ENCODE measurements at places on chromosomes 1 and 21. TPM values are rescaled to one million over a fixed set of nuclear protein-coding genes. Genes with fewer than 3 reads are reported as not detected.

DNA sequence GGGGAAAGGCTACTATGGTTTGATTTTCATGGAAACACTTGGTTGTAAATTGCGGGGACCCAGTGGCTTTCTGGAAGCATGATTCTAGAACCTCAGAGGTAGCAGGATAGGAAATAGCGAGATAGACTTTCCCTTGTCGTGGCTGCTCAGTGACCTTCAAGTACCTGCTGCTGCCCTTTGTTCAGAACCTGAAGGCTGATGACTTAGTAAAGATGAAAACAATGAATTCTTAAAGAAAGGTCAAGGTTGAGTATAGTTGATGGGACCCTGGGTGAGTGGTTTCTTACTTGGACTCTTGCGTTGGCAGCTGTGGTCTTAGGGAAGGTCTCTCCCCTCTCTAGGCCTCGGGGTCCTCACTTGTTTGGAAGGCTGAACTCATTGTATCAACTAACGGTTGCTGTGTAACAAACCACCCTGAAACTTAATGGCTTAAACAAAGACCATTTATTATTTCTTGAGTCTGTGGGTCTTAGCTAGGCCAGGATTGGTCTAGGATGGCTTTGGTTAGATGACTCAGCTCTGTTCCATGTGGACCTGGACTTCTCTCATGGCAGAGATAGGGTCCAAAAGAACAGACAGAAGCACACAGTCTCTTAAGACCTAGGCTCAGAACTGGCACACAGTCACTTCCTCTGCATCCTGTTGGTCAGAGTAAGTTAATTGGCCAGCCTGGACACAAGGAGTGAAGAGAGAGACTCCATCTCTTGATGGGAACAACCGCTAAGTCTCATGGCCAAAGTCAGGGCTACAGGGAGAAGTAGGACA lies 89.2 kb upstream of the SELENON start:
- DNase-seq: peak; percentile 2

DNA sequence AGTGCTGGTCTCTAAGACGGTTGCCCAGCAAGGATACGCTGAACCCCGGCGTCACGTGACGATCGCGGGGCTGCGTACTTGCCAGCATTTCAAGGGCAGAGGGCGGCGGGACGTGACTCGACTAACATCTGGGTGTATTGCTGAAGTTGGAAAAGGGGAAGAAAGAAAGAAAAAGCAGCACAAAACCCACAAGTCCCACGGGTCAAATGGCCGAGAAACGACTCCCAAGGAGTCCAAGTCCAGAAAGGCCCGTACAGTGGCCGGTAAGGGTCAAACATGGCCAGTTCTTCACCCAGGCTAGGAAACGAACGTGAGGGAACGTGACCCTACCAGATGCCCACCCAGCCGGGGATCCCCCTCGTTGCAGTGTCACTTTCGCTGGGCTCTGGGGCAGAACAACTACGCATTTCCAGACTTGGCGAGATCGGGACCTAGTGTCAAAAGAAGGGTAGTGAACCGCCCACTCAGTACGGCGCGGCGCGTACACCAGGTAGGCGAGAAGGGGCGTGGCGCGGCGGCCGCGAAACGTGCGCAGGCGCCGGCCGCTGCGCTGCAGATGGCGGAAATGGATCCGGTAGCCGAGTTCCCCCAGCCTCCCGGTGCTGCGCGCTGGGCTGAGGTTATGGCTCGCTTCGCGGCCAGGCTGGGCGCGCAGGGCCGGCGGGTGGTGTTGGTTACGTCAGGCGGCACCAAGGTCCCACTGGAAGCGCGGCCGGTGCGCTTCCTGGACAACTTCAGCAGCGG lies at the start of the genes PPCS and ZMYND12:
Gene PPCS (plus strand): TSS at position 534 of the 744 bp plus-strand sequence. CDS start 23 bp downstream, at position 557.
Gene ZMYND12 (minus strand): TSS at position 13 of the 744 bp plus-strand sequence. CDS start 25 bp downstream, outside the sequence.
- peak; percentile 85 for DNase-seq

GRCh38 chr21:44914176-44914874 lies 6.4 kb downstream of the ITGB2 start:
- DNase-seq: no peak

Gene ZNF648
- total RNA-seq: not detected

Gene TPM3
- total RNA-seq: 217 TPM
